ENCODE measurements at places on chromosomes 11 and 22.

- DNase-seq, result no peak
These were observed 11.0 kb downstream of the MN1 start for GRCh38 chr22:27790376-27791158.

- DNase-seq, result no peak
These were observed 51.6 kb downstream of the ST14 start for GRCh38 chr11:130211144-130211543.

- no peak for DNase-seq
These were observed 554.7 kb downstream of the MIAT start for GRCh38 chr22:27212102-27212501.

DNA sequence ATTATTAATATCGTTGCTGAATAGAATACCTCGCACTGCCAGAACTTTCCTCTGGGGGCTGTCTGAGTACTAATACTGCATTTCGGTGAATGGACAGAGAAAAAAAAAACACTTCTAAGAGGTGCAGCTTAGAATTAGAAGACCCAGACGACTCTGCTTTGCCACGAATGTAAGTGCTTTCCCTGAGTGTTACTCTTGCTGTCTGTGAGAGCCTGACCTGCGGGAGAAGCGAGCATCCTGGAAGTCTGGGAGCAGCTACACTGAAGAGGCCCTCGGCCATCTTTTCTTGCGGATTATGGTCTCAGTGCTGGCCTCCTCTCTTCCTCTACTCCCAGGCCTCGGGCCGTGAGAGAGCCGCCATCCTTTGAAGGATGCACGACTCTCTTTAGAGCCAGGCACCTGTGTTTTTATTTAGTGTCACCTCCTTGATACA lies 94.9 kb downstream of the SCN3B start:
- no peak for DNase-seq

- no peak for DNase-seq
These were observed 84.4 kb upstream of the SPON1 start for GRCh38 chr11:13878077-13878476.
